ENCODE measurements at places on chromosomes 16 and 17. TPM values are rescaled to one million over a fixed set of nuclear protein-coding genes. Genes with fewer than 3 reads are reported as not detected.

DNA sequence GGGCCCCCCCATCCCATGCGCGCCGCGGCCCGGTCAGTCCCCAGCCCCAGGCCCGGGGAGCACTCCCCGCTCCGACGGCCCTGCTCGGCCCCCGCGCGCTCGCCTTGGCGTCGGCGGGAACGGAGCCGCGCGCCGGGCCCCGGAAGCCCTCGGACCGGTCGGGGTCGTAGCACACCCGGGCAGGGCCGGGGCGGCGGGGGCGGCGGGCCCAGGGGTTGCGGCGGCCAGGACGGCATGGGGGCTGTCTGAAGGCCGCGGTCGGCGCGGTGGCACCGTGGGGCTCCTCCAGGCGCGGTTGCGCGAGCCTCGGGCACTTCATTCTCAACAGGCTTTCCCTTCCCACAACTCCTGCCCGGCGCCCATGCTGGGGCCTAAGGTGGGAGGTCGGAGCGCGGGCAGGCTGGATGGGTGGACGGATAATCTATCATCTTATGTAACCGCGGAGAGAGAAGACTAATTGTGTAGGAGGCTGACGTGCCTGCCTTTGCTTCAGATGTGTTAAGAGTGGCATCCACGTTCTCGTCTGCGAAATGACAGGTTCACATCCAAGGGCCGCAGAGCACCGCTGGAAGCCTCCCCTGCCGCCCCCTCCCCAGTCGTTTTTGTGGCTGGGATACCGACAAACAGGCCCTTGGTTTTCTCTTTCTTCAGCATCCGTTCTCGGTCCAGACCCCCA, 708 bp downstream of the BAIAP2 start:
- peak; percentile 14 for DNase-seq

DNA sequence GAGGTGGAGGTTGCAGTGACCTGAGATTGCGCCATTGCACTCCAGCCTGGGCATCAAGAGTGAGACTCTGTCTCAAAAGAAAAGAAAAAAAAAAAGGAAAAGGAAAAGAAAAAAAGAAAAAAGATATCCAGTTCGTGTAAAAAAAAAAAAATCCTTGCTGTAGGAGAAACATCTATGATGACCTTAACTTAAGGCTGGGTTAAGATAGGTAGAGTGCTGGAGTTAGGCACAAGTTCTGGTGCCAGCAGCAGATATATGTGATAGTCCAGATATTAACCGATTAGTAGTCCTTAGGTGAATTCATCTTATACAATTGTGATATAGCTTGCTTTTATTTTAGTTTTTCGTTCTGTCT, 17.2 kb downstream of the PSMD11 start:
- no peak for DNase-seq

- no peak for DNase-seq
These were observed 175.0 kb downstream of the IRF8 start for GRCh38 chr16:86073763-86074493.

PMM2 gene
- total RNA-seq = 48.5 TPM

NME1 gene
- total RNA-seq = 331 TPM

Measured in HFFc6 (cell line).